HT-29 (cell line): ENCODE measurements at places on chromosomes 2 and 18.
A peak's percentile ranks its signal among the peaks of the same experiment; 100 is the strongest.

GRCh38 chr18:51621864-51622160, 424.3 kb upstream of the MEX3C start:
- DNase-seq = no peak

GRCh38 chr2:11159574-11160170, 4.4 kb downstream of the SLC66A3 start:
- no peak for DNase-seq

DNA sequence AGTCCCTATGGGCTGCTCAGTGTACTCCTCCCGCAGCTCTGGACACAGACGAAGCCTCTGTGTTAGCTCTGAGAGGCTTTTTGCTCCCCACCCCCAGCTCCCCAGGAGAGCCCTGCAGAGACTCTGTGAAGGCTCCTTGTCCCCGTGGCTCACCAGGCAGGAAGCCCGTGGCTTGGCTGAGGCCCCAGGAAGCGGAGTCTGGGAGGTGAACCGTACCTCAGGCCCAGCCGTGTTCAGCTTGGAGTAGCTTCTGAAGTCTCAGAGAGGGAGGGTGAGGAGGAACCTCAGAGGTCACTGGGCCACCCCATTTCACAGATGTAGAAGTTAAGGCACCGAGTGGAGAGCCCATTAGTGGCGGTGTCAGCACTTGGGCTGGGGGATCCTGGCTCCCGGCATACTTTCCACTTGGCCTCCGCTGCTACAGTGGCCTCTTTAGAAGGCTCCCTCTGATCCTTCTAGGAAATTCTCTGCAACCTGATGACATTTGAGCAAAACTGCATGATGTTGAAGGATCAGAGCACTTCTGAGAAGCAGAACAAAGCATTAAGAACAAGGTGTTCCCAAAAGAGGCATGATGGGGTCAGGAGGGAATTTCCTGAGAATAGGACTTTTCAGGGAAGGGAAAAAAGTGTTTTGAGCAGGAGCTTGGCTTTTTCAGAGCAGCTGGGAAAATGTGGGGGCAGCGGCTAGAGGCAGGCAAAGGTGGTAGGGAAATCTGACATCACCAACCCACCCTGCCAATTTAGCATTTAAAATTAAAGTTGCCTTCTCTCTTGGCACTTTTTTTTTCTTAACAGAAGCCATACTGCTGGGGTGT, 79.1 kb downstream of the MCFD2 start:
- no peak for DNase-seq

- no peak for DNase-seq
Measured at GRCh38 chr18:160831-161570, 2.6 kb downstream of the USP14 start.

- peak; percentile 68 for DNase-seq
Measured at GRCh38 chr2:7037340-7038333, 120.4 kb downstream of the RNF144A start.

DNA sequence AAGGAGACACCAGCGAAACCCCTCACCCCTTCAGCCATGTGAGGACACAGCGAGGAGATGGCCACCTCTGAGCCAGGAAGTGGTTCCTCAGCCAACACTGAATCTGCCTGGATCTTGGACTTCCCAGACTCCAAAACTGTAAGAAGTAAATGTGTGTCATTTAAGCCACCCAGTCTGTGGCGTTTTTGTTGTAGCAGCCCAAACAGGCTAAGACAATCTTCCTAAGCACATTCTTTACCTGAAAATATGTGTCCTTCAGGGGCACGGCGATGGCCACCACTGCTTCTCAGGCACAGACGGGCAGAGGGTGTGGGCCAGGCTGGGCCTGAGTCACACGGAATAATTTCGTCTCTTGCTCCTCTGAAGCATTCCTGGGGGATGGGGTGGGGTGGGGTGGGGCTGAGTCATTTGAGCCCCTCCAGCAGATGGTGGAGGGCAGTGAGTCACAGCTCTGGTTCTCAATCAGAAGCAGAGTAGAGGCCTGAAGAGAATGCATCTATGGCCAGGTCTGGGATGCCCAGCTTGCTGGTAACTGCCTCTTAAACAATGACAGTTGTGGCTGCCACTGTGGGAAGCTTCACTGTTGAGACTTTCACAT, 142.4 kb downstream of the CAPN13 start:
- DNase-seq = no peak

- DNase-seq = no peak
Measured at GRCh38 chr2:188787021-188787657, 187.0 kb upstream of the COL3A1 start.

- DNase-seq = no peak
Measured at GRCh38 chr2:155062250-155062921, 363.9 kb downstream of the KCNJ3 start.

DNA sequence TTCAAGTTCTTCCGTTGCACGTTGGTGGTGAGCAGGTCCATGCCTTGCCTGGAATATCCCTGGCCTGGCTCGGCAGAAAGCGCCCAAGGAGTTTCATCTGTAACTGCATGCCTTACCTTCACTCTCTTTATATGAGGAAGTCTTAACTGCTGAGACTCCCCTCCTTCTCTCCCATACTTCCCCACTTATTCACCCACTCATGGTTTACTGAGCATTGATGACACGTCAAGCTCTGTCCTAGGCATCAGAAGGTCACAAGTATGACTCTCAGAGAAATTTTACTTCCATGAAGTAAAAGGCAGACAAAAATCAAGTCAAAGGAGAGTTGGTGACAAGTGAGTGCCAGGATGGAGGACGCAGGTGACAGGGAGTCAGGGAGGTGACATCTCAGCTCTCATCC, 68.2 kb downstream of the TBC1D8 start:
- DNase-seq = no peak
